ENCODE measurements at places on chromosomes 1 and 21. TPM values are rescaled to one million over a fixed set of nuclear protein-coding genes. Genes with fewer than 3 reads are reported as not detected.
A peak's percentile ranks its signal among the peaks of the same experiment; 100 is the strongest.

- no peak for DNase-seq
Measured at GRCh38 chr1:53938136-53938830, 7.2 kb downstream of the IFT25 start.

DNA sequence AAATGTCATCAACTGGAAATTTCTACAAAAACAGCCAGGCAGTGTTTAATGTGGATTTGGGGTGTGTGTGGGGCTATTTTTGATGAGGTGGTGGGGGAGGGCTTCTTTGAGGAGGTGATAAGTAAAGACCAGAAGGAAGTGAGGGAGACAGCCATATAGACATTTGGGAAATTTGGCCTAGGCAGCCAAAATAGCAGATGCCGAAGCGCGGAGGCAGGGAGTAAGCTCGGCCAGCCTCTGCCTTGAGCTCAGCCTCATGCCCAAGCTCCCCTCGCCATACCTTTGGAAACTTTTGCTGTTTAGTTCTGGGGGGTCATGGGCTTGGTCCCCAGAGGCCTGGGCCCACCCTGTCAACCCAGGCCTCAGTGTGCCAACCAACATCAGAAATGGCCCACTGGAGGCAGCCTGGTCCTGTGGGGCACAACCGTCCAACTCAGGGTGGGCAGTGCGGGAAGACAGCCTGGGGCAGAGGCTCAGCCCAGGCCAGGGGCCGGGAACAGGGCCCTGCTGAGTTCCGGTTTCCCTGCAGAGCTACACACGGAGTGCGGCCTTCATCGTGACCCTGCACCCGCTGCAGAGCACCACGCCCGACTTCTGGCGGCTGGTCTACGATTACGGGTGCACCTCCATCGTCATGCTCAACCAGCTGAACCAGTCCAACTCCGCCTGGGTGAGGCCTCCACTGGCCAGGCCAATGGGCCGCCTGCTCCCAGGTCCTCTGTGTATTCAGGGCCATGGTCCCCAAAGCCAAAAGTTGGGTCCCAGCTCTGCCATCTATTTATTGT, 84.0 kb downstream of the PTPRU start:
- DNase-seq = no peak

- DNase-seq = no peak
Measured at GRCh38 chr1:13790290-13791030, 90.5 kb downstream of the PRDM2 start.

DNA sequence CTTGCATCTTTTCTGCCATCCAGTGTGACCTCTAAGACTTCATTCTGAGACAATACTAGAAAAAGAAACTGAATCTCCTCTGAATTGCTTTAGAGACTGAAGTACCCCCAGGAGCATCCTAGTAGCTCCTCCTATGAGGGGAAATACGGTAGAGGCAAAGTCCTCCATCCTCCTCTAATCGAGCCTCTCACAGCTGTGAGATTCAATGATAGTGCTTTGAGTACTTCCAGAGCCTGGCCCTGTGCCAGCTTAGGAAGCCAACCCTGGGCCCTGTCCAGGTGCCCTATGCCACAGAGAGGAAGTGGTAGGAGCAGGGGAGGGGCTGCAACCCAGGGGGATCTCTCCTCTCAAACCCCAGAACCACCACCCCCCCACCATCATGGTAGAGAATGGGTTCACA, 10.7 kb downstream of the RORC start:
- no peak for DNase-seq

- DNase-seq = no peak
Measured at GRCh38 chr1:44345187-44345775, 9.8 kb downstream of the ERI3 start.

DNA sequence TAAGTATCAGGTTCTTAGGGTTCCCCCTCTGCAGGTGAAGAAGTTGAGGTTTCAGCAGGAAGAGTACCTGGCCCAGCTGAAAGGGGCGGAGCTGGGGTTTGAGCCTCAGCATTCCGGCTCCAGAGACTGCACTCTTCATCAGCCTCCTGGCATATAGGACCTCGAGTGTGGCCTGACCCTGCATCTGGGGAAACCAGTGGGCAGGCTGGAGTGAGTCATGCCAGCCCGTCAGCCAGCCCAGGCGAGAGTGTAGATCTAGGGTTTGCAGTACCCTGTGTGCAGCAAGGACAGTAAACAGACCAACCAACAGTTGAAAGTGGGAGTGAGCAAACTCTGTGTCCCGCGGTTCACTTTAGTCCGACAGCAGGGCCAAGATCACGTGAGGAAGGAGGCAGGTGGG, 14.1 kb downstream of the MFSD2A start:
- no peak for DNase-seq

GRCh38 chr21:31186916-31187315, 148.6 kb upstream of the KRTAP19-8 start:
- peak; percentile 28 for DNase-seq

Gene TMEM82
- not detected for total RNA-seq

Gene TEX38
- 0.18 TPM for total RNA-seq

Gene FMO2
- not detected for total RNA-seq

All from activated T-helper 1 cell treated with anti-CD3 and anti-CD28 coated beads, Interleukin-12 subunit alpha, Interleukin-12 subunit beta, Interleukin-2, Interleukin-4 antibody, amounts not matched to agents 30 ng/mL and 10 ng/mL and 1 ng/mL, durations not matched to agents 14 hours and 24 hours and 36 hours (primary cell).